Germinal center (tissue), 1 donor: ENCODE measurements at places on chromosomes 1 and 21.

GRCh38 chr1:230896779-230897178 lies 28.5 kb upstream of the C1orf198 start:
- DNase-seq, result no peak

DNA sequence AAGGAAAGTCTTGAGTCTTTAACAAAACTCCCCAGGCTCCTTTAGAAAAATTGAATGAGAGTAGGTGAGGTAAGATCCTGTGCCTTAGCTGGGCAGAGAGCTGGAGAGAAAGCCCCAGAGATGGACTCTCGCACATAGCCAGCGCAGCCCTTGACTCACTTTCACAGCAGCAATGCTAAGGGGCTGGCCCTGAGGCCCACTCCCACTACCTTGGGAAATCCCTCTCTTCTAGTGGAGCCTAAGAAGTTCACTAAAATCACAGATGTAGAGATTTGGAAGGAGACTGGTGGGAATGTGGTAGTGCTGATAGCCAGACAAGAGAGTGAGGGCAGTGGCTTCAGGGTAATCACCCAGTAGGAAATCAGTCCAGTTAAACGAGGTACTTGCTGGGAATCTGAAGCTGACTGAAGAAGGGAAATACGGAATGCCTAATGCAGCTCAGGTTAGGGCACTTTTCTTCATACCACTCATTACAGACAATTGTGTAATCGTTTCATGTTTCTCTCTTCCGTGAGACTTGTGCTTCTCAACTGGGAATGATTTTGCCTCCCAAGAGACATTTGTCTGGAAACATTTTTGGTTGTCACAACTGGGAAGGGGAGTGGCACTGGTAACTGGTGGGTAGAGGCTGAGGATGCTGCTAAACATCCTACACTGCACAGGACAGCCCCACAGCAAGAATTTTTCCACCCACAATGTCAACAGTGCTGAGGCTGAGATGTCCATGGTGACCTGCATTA lies 42.4 kb upstream of the LRRC8C start:
- DNase-seq, result no peak

DNA sequence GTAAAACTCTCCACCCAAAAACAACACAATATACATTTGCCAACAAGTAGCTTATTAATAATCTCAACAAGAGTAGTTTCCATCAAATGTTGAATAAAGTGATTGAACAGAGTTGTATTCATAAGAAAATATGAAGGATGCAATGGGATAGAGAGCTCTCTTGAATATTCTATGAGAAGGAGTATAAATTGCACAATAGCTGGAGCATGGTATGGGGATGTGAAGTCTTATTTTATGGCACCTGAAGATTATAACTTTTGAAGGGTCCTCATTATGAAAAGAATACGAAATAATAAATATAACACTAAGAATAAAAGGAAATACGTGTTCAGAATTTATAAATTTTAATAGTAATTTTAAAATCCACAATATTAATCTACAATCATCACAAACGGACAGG lies 1415.1 kb downstream of the KCNT2 start:
- no peak for DNase-seq

GRCh38 chr1:181369416-181369815 lies 113.9 kb upstream of the CACNA1E start:
- no peak for DNase-seq

- DNase-seq, result no peak
Observed at GRCh38 chr1:21510885-21511578, 1.8 kb downstream of the ALPL start.

- DNase-seq, result no peak
Observed at GRCh38 chr1:244350027-244350426, 101.7 kb downstream of the ADSS2 start.

DNA sequence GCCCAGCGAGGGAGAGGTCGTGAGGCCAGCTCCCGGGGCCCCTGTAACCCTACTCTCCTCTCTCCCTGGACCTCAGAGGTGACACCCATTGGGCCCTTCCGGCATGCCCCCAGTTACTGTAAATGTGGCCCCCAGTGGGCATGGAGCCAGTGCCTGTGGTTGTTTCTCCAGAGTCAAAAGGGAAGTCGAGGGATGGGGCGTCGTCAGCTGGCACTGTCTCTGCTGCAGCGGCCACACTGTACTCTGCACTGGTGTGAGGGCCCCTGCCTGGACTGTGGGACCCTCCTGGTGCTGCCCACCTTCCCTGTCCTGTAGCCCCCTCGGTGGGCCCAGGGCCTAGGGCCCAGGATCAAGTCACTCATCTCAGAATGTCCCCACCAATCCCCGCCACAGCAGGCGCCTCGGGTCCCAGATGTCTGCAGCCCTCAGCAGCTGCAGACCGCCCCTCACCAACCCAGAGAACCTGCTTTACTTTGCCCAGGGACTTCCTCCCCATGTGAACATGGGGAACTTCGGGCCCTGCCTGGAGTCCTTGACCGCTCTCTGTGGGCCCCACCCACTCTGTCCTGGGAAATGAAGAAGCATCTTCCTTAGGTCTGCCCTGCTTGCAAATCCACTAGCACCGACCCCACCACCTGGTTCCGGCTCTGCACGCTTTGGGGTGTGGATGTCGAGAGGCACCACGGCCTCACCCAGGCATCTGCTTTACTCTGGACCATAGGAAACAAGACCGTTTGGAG lies 23.7 kb upstream of the TNFRSF1B start:
- no peak for DNase-seq

- DNase-seq, result no peak
Observed at GRCh38 chr1:2941907-2942306, 79.4 kb upstream of the ACTRT2 start.
